ENCODE measurements at places on chromosomes 12 and 14.
A peak's percentile ranks its signal among the peaks of the same experiment; 100 is the strongest.

GRCh38 chr12:23014749-23015148 is 389.8 kb downstream of the ETNK1 start:
- DNase-seq, result no peak

- no peak for DNase-seq
Measured at GRCh38 chr12:53677016-53677799, 1.3 kb upstream of the ATP5MC2 start.

GRCh38 chr12:76878099-76878898 is 520 bp downstream of the CSRP2 start:
- peak; percentile 54 for DNase-seq

GRCh38 chr12:79063258-79063657 is 198.7 kb downstream of the SYT1 start:
- no peak for DNase-seq

- DNase-seq, result no peak
Measured at GRCh38 chr14:89458713-89459420, 41.8 kb upstream of the FOXN3 start.

DNA sequence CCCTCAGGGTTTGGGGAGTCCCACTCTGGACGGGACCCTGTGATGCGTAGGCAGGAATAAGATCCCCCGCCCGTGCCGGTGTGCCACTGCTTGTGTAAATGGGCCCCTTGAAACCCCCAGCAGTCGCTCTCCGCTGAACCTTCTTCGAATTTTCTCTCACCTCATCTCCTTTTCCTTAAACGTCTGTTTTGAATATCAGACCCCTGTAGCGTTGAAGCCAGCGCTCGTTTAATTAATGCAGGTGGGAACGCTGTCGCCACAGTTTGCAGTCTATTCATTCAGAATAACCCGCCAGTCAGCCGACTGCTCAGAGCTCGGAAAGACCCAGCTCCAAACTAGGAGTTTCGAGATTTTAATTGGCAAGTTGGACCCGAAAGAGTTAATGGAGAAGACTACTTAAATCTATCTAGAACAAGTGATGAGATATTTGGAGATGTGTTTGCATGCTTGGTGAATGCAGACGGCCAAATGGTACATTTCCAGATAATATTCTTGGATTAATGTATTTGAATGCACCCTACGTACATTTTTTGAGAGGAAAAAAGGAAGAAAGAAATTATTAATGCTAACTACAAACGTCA is 739 bp upstream of the PPP2R5E start:
- DNase-seq, result no peak

DNA sequence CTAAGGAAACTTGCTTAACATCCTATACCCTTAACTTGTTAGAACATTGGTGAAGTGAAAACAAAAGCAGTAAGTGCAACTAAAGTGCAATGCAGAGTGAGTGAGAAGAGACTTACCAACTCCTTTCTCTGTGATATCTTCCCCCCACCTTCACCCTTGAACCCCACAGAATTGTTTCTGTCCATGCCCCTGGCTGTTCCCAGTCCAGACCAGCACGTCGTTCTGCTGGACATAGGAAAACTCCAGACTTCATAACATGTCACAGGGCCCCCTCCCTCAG is 91.9 kb downstream of the DAD1 start:
- no peak for DNase-seq

DNA sequence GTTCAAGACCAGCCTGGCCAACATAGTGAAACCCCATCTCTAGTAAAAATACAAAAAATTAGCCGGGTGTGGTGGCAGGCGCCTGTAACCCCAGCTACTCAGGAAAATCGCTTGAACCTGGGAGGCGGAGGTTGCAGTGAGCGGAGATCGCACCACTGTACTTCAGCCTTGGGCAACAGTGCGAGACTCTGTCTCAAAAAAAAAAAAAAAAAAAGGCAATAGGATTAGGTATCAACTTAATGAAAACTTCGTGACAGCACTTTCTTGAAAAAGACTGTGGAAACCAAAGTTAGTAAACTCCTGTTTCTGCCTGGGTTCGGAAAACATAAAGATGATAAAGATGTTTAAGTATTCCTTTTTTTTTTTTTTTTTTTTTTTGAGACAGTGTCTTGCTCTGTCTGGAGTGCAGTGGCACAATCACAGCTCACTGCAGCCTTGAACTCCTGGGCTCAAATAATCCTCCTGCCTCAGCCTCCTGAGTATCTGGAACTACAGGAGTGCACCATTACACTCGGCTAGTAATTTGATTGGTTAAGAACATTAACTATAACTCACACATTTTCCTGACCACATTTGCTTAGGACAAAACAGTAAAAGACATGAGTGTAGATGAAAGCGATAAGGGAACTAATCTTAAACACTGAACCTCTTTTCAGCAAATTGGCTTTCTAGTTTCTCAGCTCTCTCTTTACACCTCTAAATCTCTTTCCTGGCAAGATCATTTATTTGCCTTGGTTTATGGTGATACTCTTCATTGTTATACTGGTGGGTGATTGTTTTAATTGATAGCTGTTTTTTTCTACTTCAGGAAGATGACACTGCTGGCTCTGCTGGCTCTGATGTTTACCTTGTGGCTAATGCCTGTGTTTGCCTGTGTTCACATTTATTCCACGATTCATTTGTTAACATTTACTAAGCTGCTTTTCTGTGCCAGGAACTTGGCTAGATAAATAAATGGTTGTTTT is 15.8 kb downstream of the HIF1A start:
- no peak for DNase-seq

DNA sequence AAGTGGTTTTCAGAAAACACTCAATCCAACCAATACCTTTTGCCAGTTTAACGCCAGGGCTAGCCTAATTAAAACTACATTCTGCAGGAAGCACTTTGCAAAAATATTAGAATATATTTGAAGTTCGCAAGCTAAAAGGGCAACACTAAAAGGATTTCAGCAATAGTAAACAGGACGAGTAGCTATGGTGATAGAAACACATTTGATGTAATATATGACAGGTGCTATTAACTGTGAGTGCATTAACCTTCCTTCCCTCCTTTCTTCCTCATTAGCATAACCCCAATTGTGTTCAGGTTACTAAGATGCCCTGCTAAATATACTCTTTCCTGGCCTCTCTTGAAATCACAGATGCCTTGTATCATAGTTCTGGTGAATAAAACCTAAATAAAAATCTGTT is 85.6 kb upstream of the TMCC3 start:
- no peak for DNase-seq

- DNase-seq, result no peak
Measured at GRCh38 chr12:97542666-97543280, 80.2 kb downstream of the RMST start.

GRCh38 chr12:109462868-109463692 is 14.0 kb downstream of the KCTD10 start:
- peak; percentile 85 for DNase-seq

GRCh38 chr12:55624056-55624455 is 12.6 kb upstream of the OR10P1 start:
- peak; percentile 41 for DNase-seq

DNA sequence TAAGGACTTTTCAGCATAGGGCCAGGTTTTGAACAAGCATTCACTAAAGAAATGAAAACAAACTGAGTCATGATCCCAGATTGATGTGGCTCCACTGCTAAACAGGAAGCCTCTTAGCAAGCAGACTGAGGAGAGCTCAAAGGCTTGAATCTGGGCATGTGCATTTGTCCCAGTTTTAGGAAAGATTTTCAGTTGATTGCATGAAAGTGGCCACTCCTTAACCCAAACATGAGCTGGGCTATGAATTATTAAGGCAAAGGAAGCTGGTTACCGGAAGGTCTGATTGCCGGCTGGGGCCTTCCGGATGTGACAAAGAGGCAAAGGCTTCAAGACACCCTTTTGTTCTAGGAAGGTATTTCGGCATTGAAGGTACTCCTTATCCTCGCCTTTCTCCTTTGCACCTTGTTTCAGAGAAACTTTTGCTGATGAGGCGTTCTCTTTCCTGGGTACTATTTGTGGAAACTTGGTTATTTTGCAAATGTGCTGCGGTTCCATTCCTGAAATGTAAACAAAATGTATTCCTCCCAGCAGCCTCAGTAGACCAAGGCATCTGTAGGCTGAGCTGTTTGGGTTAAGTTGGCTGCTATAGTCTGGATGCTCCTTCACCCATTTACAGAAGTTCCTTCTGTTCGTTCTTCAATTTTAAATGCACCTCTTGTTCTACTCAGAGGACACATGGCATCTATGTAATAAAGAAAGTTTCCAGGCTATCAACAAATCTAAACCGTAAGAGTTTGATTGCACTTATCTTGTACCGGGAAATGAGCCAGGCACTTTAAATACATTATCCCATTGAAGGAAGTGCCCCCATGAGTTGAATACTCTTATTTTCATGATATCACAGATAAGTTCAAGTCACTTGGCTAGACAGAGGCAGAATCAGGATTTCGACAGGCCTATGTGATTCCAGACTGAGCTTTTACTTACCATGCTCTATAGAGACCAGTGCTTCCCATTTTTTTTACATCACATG is 115.6 kb upstream of the METAP2 start:
- DNase-seq, result no peak
